ENCODE measurements at places on chromosomes 4 and X.

GRCh38 chr4:103904123-103904522 lies 184.3 kb upstream of the TACR3 start:
- no peaks in the 10 kb centered on the region for H3K4me1 ChIP-seq
- no peak overlapping the region for H3K27ac ChIP-seq
- no peaks in the 10 kb centered on the region for H3K27me3 ChIP-seq
- no peak for DNase-seq

- no peak for DNase-seq
- no peaks in the 10 kb centered on the region for H3K4me1 ChIP-seq
- no peak overlapping the region for H3K27ac ChIP-seq
- H3K4me3 ChIP-seq, result no peak overlapping the region
Measured at GRCh38 chrX:12223650-12224049, 85.4 kb downstream of the FRMPD4 start.

- no peak overlapping the region for H3K27ac ChIP-seq
- no peaks in the 10 kb centered on the region for H3K27me3 ChIP-seq
- H3K4me3 ChIP-seq, result no peak overlapping the region
- no peak for DNase-seq
- no peaks in the 10 kb centered on the region for H3K36me3 ChIP-seq
- no peaks in the 10 kb centered on the region for H3K4me1 ChIP-seq
Measured at GRCh38 chrX:48498374-48498809, 10.4 kb upstream of the PORCN start.

DNA sequence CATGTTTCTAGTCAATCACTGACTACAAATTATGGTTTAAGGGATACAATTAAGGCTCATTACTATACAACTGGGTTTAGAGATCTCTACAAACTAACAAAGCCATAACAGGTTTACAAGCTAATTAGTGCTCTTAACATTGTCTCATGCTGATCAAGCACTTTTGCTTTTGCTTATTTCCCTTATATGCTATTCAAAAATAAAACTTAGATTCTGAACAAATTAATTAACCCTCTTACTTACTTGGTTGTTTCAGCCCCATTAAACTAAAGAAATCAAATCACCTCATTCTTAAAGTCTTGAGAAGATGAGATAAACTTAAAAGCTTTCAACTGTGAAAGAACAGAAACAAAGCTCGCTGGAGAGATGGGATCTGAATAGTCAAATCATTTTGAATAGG lies 2024.5 kb upstream of the ADGRL3 start:
- no peaks in the 10 kb centered on the region for H3K27me3 ChIP-seq
- no peaks in the 10 kb centered on the region for H3K36me3 ChIP-seq
- no peak overlapping the region for H3K4me3 ChIP-seq
- H3K27ac ChIP-seq, result no peak overlapping the region
- H3K4me1 ChIP-seq, result no peaks in the 10 kb centered on the region

DNA sequence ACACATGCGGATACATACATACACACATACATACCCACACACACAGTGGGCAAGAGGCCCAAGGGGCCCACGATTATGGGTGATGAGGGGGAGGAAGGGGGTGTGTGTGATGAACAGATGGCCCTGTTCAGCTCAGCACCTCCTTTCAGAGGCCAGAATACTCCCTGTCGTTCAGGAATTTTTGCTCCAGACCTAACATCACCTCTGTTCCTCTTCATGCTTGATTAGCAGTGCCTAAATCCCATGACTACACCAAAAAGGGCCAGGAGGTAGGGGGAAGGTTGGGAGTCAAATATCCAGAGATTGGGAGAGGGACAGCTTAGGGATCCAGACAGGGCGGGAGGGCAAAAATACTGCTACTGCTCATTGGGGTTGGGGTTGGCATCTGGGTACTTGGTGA lies 42.7 kb downstream of the SMC1A start:
- peaks cover 29% of the 10 kb centered on the region for H3K36me3 ChIP-seq
- DNase-seq, result no peak
- no peak overlapping the region for H3K27ac ChIP-seq
- no peaks in the 10 kb centered on the region for H3K4me1 ChIP-seq
- H3K4me3 ChIP-seq, result no peak overlapping the region
- no peaks in the 10 kb centered on the region for H3K27me3 ChIP-seq

- DNase-seq, result peak; percentile 57
- H3K27me3 ChIP-seq, result no peaks in the 10 kb centered on the region
- peaks cover 74% of the 10 kb centered on the region for H3K4me1 ChIP-seq
- peaks cover 38% of the 10 kb centered on the region for H3K36me3 ChIP-seq
- H3K27ac ChIP-seq, result peak overlapping the region; percentile 92
- peak overlapping the region; percentile 72 for H3K4me3 ChIP-seq
Measured at GRCh38 chrX:45758738-45759397, 558.2 kb upstream of the DIPK2B start.
